ENCODE measurements at places on chromosomes 3 and 15. TPM values are rescaled to one million over a fixed set of nuclear protein-coding genes. Genes with fewer than 3 reads are reported as not detected.

Gene TRH
- total RNA-seq: not detected

DNA sequence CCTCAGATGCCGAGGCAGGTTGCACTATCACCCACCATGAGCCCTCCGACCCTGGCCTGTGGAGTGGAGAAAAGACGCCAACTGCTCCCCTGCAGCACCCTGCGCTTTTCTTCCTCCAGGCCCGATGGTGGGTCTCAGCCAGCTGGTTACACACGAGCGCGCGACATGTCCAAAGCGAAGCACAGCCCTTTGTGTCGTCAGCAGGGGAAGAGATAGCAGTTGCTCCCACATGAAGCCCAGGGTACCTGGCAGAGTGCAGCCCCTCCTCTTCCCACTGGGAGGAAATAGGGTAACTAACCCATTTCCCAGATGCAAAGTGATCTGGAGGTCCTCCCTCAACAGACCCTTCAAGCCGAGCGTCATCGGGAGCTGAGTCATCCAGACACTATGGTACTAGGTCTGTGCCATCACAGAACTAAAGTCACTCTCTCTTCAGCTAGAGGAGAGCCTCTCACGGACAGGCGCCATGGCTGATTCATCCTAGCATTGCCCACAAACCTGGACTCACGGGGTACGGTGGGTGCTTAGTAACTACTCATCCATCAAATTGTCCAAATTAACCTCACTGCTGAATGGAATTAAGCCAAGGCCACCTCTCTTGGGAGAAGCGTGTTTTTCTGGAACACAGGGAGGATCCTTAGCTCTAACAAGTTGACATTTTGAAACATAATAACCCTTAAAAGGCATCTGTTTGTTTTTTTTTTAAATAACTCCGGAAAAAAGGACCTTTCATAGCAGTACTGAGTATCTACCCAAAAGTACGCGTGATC, 45.2 kb upstream of the BDH1 start:
- peak; percentile 58 for DNase-seq

- peak; percentile 32 for DNase-seq
Observed at GRCh38 chr3:153357436-153357835, 195.4 kb downstream of the RAP2B start.

Gene TIMP4
- total RNA-seq: not detected

- DNase-seq: no peak
Observed at GRCh38 chr3:74000725-74001124, 376.0 kb upstream of the PDZRN3 start.

DNA sequence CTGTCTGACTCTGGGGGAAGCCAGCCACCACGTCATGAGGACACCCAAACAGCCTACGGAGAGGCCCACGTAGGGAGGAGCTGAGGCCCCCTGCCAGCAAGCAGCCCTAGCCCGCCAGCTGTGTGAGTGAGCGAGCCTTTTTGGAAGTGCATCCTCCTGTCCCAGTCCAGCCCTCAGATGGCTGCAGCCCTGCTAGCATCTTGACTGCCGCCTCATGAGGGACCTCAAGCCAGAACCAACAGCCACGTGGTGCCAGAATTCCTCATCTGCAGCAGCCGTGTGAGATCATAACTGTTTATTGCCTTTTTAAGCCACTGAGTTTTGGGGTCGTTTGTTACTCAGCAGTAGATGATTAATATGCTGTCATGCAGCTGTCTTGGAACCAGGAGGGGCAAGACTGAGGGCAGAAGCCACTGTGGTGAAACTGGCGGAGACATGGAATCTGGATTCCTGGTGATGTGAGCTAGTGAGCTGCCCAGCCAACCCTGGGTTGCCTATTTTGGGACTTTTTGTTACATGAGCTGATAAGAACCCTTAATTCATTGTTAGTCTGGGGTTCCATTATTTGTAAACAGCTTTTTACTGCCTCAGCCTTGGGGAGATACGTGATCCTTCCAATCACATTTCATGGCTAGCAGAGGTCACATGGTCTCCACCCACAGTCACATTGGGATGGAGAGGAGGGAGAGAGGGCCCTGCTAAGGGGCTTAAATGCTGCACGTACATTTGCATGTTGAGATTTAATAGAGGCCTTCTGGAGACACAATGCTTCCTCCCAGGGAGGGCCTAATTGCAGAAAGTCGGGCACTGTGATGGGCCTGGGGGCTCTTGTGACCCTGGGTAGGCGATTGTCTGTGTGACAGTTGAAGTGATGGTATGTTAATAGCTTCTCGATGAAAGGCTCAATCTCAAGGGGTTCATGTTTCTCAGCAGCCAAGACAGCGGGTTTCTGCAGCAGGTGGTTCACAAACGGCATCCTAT, 73.8 kb downstream of the RPLP1 start:
- DNase-seq: no peak

GRCh38 chr3:126917232-126917804, 65.6 kb upstream of the PLXNA1 start:
- no peak for DNase-seq

GRCh38 chr15:99476413-99477222, 89.2 kb upstream of the MEF2A start:
- DNase-seq: no peak

DNA sequence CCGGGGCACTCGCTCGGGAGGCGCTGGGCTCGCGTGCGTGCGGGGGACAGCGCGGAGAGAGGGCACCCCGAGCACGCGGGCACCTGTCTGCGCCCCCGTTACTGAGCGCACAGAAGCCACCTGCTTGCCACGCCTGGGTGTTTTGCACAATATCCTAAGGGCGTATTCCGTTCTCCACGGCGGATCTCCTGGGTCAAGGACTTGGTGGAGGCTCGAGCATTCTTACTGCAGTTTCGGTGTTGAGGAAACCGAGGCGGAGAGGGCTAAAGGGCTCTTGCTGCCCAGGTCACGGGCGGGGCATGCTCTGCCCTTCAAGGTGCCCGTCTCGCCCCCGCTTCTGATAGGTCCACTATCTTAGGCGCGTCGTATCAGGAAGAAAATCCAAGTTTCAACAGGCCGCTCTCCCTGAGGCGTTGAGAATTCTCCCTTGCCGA, 526 bp downstream of the GPD1L start:
- no peak for DNase-seq

Gene SCAMP5
- 5.4 TPM for total RNA-seq

Gene GLDN
- not detected for total RNA-seq

DNA sequence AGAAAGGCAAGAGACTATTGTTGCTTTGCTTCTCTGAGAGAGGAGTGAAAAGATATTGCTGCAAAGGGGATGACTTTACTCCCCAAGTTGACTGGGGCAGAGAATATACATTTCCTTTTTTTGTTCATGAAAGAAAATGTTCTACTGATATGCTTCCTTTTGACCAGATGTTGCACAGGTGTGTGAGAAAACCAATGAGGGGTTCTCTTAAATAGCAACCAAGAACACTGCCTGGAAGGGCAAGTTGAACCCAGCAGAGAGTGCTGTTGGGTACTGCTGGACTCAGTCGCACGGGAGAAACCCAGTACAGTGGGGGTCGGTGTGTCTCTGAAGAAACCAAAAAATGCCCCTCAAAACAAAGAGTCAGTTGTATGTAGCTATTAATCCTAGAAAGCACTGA, 101.2 kb downstream of the CHST2 start:
- no peak for DNase-seq

DNA sequence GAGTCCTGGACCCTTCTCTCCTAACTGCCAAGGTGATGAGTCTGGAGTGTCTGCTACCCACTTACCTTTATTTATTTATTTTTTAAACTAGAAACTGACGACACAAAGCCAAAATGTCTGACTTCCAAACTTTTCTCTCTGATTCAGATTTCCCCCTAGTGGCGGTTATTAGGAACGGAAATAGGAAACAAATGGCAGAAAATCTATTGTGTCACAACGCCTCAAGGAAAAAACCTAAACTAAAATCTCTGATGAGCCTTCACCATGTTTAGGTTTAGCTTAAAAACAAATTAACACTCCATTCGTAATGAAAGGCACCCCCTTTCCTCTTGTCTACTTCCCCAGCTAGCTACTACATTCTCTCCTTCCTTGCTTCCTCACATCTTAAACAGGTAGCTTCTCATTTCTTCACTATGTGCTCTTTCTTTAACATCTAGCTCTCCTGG, 94.0 kb upstream of the MEX3B start:
- DNase-seq: peak; percentile 79

GRCh38 chr3:178275793-178276192, 260.4 kb upstream of the KCNMB2 start:
- no peak for DNase-seq
